Mammary epithelial cell (primary cell): ENCODE measurements at places on chromosomes 4 and X. TPM values are rescaled to one million over a fixed set of nuclear protein-coding genes. Genes with fewer than 3 reads are reported as not detected.

DNA sequence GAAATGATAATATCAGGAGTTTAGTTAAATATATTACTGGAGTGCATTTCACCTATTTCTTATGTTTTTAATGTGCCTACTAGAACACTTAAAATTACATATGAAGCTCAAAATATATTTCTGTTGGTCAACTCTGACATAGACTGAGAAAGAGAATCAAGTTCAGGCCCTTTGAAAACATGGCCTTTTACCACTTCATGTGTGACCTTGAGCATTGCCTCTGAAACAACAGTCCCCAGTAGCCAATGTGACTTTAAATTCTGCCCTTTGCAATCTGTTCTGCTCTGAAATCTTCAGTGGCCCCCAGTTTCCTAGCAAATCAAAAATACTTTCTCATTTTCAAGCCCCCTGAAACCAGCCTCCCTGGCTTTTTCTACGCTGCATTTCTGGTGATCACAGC lies 50.1 kb upstream of the TBC1D14 start:
- DNase-seq: no peak

Gene CLDN22
- total RNA-seq: not detected in 2 replicates

DNA sequence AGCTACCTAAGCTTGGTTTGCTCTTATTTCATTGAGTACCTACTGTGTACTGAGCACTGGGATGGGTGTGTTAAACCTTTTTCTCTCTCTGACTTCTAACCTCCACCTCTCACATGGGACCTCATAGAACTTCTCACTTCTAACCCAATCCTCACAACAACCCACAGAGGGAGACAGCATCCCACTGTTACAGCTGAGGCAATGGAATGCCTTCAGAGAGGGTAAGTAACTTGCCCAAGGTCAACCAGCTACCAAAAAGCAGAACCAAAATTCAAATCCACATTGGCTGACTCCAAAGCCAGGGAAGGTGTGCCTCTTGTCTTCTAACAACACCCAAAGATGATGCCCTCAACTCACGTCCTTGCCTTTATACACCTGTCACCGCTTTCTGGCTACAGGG lies 5.4 kb downstream of the SEL1L3 start:
- no peak for DNase-seq

DNA sequence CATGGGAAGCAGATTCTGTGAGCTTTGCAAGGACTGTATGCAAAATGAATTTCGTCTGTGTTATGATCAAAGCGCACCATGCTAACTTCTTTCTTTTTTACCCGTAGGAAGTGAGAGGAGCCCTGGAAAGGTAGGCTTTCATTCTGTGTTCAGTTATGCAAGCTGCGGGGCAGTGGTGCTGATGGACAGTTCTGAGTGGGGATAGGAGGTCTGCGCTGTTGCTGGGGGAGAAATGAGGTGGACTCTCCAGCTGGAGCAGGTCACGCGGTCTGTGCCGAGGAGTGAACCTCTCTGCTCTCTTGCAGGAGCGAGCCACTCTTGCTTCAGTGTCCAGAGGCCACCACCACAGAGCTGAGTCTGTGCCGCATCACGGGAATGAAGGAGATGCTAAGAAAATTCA lies 4.5 kb downstream of the TRIML1 start:
- peak; percentile 25 for DNase-seq

DNA sequence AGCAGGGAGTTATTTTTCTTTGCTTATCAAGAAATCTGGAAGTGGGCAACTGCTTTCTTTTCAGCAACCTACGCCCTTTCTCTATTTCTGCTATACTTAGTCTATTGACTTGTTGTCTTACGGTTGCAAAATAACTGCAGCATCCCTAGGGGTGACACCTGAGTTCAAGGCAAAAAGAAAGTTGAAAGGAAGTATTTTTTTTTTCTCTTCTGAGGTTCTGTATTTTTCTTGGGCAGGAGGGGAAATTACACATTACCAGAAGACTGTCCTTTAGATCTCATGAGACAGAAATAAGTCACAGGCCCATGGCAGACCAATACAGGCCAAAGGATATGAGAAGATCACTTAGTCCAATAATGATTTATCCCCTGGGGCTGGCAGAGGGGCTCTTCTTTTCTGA lies 204.7 kb upstream of the CASK start:
- no peak for DNase-seq

DNA sequence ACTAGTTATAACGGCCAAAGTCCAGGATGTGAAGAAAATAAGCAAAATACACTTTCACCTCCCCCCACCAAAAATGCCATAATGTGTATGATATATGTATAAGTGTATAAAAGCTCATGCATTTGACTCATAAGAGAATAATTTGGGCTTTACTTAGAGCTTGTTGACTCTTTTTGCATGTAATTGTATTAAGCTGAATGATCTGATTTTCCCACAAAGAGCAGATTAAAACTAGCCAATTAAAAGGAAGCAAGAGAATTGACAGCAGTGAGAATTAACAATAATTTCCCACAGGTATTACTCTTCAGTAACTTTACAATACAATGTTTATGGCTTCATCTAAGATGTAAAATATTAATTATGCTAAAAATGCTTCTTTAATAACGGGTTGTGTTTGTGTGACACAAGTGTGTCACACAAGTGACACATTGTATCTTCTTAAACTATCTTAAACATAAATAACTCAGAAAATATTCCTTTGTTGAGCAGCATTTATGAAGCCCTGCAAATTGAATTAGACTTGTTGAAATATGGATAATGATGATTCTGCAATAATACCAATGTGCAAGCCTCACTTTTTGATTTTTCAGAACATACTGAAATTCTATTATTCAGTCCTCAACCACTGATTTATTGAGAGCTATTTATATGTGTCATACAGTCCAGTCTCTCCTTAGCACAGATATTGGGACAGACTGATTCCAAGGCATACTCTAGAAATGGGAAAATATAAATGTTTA lies 134.5 kb downstream of the SLIT2 start:
- DNase-seq: no peak

- DNase-seq: no peak
These were observed 141.1 kb upstream of the NDST3 start for GRCh38 chr4:117893207-117893606.

DNA sequence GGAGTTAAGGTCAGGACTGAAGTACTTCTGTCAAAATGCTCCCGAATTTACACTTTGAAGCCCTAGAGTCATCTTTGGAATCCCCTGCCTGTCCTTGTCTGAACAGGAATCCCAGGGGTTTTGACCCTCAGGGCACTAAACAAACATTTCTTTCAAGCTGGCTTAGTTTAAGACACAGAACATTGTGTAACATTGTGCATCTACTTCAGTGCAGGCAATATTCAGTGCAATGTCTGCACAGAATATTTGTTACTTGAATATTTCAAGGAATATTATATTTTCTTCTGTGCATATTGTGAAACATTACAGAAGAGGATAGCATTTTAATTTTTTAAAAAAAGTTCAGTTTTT lies 763.4 kb downstream of the PCDH18 start:
- DNase-seq: no peak

- no peak for DNase-seq
These were observed 211.9 kb downstream of the DCAF12L2 start for GRCh38 chrX:125954236-125954635.

DNA sequence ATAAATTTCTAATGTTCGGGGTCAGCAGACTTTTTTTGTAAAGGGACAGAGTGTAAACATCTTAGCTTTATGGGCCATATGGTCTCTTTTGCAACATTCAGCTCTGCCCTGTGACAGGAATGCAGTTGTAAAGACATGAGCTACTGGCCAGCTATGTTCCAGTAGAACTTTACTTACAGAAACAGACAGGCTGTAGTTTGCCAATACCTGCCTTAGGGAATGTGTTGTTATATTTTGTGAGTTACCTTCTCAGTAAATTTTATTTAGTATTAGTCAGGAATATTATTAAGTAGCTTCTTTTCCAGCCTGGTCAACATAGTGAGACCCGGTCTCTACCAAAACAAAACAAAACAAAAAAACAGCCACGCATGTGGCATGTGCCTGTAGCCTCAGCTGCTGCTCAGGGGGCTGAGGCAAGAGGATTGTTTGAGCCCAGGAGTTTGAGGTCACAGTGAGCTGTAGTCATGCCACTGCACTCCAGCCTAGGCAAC lies 48.7 kb downstream of the HTT start:
- DNase-seq: no peak

DNA sequence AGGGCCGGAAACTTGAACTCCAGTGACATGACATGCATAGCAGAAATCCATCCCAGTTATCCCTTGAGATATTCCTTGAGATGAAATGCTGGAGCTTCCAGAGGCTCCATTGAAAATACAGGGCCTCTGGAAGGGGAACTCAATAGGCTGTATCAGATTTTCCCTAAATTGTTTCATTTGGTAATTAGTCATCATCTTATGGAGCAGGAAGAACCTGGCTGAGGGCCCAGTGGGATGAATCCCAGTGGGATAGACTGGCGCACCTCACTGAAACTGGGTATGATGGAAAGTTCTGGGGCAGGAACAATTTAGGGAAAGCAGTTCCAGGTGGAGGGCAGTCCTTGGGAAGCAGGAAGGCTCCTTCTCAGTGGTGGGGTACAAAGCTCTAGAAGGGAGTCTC lies 307.8 kb upstream of the DIPK2B start:
- no peak for DNase-seq

Gene SSX4B
- total RNA-seq: not detected

DNA sequence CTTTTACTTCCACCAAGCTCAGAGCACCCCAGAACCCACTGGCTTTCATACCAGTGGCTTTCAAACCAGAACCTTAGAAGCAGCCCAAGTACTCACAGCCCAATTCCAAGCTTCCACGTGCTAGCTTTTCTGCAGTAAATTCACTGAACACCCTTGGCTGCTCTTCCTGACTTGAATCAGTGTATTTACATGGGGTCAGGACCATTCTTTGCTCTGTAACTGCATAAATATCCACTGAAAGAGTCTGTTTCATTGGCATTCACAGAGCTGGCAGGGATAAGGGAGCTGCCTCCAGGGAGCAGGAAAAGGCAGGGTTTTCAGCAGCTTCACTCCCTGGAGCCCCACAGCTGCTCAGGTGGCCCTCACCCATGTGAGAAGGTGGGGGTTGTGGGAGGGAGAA lies 43.8 kb downstream of the RAI2 start:
- no peak for DNase-seq

GRCh38 chr4:100083289-100083688 lies 107.0 kb downstream of the DDIT4L start:
- DNase-seq: no peak

GRCh38 chrX:129797251-129797906 lies 17.6 kb downstream of the SASH3 start:
- no peak for DNase-seq

DNA sequence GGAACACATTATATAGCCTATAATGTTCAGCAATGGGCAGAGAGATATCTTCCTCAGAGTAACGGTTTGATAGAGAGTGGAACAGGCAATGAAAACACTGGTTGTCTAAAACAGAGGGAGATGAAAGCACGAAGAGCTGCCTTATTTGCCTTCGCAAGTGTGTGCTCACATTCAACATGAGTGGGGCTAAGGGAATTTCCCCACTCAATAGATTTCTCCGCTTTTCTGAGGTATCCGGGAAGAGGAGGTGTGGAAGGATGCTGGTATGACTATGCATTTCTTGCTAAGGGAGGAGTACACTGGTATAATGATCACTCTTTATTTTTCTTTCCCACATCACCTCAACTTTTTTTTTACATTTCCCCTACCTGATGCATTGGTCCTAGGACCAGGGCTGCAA lies 7.8 kb upstream of the GPR82 start:
- no peak for DNase-seq

Gene FAT4
- total RNA-seq: 1.5 and 3.4 TPM in 2 replicates

Gene MND1
- 0.83 TPM for total RNA-seq

- DNase-seq: peak; percentile 45
These were observed 1040.0 kb downstream of the FAT4 start for GRCh38 chr4:126354784-126355183.

GRCh38 chr4:1542516-1543320 lies 136.5 kb upstream of the NKX1-1 start:
- no peak for DNase-seq
